Osteoblast (primary cell): ENCODE measurements at places on chromosomes 16 and 17. TPM values are rescaled to one million over a fixed set of nuclear protein-coding genes. Genes with fewer than 3 reads are reported as not detected.

DNA sequence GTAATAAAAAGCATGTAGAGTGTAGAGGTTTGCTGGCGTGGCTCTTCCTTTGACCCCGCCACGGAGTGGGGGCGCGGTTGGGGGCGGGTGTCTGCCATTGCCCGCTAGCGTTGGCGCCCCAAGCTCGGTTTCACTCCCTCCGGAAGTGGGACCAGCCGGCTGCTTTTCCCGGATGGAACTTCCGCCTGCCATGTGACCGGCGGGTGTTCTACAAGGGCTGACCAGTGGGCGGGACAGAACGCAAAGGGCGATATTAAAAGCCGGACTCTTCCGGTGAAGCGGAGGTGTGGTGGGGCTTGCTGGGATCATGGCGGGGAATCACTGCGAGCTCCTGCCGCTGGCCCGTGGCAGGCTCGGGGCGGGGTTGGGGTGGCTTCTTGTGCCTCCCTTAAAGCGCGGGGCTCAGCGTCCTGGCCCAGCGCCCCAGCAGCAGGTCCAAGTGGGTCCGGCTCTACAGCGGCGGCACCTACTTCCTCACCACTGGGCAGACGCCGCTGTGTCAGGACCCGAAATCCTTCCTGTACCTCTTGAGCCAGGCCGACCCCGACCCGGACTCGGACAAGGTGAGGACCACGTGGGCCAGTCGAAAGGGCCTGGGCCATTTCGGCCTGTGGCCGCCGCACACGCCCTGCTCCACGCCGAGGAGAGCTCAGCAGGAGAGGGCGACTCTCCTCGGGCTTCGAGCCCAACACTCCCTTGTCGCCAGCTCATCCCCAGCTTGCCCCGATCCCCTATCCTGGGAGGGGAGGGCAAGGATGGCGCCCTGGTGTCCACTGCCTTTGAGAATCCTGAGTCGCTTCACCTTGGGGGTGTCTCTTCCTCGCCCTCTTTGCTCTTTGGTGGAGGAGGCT is 65.6 kb downstream of the PDPK1 start:
- peak; percentile 100 for DNase-seq

DNA sequence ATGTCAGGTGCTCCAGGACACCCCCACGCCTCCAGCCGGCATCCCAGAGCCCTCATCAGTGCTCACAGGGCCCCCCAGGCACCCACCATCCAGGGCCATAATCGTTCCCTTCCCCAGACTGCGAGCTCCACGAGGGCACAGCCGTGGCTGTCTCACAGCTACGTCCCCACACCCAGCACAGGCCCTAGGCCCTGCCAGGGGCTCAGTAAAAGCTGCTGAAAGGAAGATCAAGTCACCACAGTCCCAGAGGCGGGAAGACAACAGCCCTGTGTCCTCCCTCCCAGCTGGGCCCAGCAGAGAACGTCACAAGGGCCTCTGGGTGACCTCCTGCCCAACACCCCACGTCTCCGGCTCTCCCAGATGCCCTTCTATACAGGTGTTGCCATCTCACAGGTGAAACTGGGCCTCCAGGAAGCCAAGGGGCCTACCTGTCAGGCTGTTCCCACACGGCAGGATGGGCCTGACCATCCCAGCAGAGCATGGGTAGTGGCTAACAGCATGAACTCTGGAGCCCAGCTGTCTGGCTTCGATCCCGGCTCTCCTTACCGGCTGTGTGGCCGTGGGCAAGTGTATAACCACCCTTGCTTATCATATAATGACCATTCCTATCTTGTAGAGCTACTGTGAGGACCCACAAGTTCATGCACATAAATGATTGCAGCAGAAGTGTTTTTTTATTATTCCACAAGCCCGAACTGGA is 17.9 kb downstream of the ARL2BP start:
- DNase-seq = peak; percentile 81

GRCh38 chr17:28992625-28993600 is 12.9 kb downstream of the SEZ6 start:
- DNase-seq = peak; percentile 90

Gene TBC1D3
- total RNA-seq = not detected in 2 replicates

Gene ASPA
- 0.36 and 0.59 TPM in 2 replicates for total RNA-seq

GRCh38 chr17:4948166-4948930 is at the start of gene PFN1:
Gene PFN1 (minus strand): TSS chr17:4948530. CDS start chr17:4948394, 136 bp downstream.
- peak; percentile 99 for DNase-seq

DNA sequence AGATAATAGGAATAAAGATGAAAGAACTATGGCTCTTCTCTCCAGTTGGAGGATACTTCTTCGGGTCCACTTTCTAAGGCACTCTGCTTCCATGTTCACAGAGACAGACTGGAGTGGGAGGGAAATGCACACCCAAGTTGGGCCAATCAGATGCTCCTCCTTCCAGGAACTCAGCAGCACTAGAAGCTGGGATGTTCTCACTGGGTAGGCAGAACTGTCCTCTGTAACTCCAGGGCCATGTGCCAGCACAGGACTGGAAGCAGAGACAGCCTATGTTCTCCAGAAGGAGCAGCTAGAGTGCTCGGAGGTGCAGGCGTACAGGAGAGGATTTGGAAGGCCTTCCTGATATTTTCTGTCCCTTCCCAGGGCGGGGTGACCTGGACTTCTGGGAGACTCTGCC is 49.9 kb upstream of the SREBF1 start:
- no peak for DNase-seq

DNA sequence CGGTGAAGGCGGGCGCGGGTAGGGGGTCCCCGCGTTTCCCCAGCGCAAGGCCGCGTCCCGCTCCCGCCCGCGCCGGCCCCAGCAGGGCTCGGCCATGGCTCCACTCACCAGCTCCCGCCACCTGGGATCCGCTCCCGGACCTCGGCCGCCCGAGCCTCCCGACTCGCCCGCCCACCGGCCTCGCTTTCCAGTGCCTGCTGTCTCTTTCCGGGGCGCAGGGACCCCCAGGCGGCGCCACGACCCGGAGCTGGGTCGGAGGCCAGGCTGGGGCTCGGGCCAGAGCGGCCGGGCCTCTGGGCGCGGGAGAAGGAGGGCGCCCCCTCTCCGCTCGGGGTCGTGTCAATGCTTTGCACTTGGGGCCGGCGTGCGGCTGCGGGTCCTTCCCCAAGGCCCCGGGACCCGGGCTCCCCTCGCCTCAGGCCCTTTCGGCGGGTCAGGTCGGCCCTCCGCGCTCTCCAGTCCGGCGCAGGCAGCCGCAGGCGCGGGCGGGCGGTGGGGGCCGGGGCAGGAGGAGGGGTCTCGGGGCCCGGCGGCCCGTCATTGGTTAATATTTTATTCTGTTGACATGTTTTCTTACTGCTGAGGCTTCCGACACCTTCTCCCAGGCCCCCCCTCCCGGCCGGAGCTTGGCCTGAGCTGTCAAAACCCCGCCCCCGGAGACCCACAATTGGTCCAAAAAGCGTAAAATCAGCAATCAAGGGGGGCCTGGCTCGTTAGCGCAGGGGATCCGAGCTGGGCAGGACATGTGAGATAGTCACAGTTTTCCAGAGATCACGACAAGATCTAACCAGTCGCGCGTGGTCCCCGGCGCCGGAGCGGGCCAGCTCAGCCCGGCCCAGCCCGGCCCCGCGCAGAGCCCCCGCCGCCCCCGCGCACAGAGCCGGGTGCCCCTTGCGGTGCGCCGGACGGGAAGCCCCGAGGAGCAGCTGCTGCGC is at the start of gene TBX2:
TSS of gene TBX2 (plus strand) at position 713 of the 935 bp plus-strand sequence. CDS start 334 bp downstream, outside the sequence.
- DNase-seq = peak; percentile 100

- no peak for DNase-seq
Observed at GRCh38 chr16:53518550-53519416, 15.8 kb upstream of the AKTIP start.

Gene HBA2
- total RNA-seq = not detected in 2 replicates

- peak; percentile 100 for DNase-seq
Observed at GRCh38 chr16:89602273-89602951, 11.0 kb upstream of the DPEP1 start.

- no peak for DNase-seq
Observed at GRCh38 chr16:50881331-50881830, 139.5 kb downstream of the CYLD start.

- peak; percentile 73 for DNase-seq
Observed at GRCh38 chr17:59387351-59388068, 56.1 kb downstream of the YPEL2 start.

Gene KCNJ16
- not detected in 2 replicates for total RNA-seq

Gene COQ9
- total RNA-seq = 38.6 and 39.8 TPM in 2 replicates

Gene HS3ST4
- not detected in 2 replicates for total RNA-seq

DNA sequence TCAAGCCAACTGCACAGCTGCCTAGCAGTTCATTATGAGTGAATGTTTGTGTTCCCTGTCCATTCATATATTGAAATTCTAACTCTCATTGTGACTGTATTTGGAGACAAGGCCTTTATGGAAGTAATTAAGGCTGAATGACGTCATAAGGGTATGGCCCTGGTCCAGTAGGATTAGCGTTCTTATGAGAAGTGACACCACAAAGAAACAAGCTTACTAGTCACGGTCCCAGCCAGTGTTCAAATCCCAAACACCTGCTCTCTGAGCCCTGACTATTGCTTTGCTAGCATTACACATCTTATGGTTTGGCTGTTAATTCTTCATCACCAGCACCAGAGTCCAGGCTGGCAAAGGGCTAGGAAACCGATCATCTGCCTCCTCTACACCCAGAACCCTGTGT is 2.2 kb downstream of the ZNF668 start:
- peak; percentile 97 for DNase-seq

DNA sequence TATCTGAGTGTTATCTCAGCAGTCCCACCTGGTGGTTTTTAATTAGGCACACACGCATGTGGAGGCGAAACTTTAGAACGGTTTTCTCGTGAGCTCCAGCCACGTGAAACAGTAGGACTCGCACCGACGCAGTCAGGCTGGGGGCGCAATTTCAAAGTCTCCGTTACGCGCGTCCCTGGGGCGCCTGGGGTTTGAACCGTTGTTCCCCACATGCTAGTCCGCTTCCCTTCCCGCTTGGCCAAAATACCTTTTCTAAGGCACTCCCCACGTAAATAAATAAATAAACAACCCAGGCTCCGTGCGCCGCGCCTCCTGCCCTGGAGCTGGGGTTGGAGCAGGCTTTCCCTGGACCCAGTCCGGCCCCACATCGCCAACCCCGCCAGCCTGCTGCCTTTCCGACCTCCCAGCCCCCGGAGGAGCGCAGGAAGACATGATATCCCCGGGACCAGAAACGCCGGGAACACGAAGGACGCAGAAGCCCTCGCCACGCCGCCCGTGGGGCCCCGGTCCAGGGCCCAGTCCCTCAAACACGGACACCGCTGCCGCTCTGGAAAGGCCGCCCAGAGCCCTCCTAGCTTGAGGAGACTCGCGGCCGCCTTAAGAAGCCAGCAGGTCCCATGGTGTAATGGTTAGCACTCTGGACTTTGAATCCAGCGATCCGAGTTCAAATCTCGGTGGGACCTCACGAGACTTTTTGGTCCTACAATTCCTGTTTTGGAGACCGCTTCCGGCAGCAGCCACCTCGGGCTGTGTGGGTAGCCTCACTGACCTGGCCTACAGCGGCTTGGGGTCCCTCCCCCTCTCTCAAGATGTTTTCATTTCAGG is 18.2 kb downstream of the GNGT2 start:
- peak; percentile 94 for DNase-seq

DNA sequence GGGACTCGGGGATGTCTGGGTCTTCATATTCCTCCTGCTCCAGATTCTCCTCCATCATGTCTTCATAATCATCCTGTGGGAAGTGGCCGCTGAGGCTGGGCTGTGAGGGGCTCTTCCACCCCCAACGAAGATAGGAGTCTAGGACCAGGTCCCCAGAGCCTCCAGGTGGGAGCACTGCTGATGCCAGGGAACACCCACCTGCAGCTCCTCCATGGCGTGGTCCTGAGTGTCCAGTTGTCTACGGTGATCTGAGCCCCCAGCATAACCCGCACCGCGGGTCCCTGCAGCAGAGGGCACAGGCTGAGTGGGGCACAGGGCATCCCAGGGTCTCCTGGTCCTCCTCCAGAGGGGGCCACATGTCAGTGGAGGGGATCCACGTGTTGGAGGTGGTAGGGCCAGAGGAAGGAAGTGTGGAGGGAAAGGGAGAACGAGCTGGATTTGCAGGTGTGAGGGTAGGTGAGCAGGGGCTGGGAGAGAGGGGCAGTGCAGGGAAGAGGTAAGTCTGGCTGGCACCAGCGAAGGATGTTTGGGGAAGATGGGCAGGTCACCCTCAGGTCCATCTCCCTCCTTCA is 5.2 kb downstream of the SLC4A1 start:
- DNase-seq = peak; percentile 65

- DNase-seq = peak; percentile 71
Observed at GRCh38 chr17:42908872-42909700, 8.5 kb downstream of the G6PC1 start.

DNA sequence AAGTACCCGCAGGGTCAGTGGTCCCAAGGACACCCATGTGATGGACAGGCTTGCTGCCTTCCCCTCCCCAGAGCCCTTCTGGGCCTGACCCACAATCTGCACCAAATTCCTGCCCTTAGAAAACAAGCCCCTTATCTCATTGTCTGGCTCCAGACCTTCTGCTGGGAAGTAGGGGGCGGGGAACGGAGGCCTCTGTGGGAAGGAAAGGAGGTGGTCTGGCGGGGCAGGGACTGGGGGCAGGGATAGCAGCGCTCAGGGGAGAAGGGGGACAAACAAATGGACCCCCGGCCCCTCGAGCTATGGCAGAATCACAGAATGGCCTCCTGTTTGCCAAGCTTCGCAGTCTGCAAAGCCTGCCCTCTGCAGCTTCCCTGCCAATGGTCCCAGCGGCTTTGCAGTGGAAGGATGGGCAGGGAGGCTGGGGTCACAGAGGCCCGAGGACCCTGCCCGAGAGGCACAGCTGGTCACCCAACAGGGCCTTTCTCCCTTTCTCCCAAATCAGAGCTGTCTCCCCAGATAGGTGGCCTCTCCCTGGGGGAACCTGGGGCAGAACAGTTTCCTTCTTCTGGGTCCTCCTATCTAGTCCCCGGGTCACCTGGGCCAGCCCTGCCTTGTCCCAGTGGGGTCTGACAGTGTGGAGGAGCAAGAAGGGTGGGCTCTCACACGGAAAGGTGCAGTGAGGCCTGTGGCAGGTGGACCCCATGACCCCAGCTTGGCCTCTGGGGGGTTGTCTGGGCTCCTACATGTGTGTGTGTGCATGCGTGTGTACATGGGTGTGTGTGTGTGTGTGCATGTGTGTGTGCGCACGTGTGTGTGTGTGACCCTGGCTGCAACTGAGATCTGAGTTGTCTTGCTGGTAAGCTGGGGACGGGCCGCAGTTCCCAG is 25.5 kb downstream of the TMEM235 start:
- DNase-seq = peak; percentile 79

- peak; percentile 51 for DNase-seq
Observed at GRCh38 chr17:7711051-7711755, 6.2 kb downstream of the EFNB3 start.

Gene CXCL16
- total RNA-seq = 5.9 and 11.2 TPM in 2 replicates

Gene SGSH
- 15.9 and 19.4 TPM in 2 replicates for total RNA-seq

- peak; percentile 92 for DNase-seq
Observed at GRCh38 chr16:89216315-89217137, 977 bp upstream of the ZNF778 start.

- peak; percentile 72 for DNase-seq
Observed at GRCh38 chr16:324451-325334, 27.8 kb downstream of the AXIN1 start.

- no peak for DNase-seq
Observed at GRCh38 chr17:1042486-1042885, 45.6 kb downstream of the TIMM22 start.

Gene OR4D1
- not detected in 2 replicates for total RNA-seq

- no peak for DNase-seq
Observed at GRCh38 chr17:31903401-31903800, 1.9 kb upstream of the UTP6 start.

Gene SIRT7
- 15.0 and 22.1 TPM in 2 replicates for total RNA-seq

Gene MMP2
- 2,094 and 2,259 TPM in 2 replicates for total RNA-seq
